CD4-positive, alpha-beta memory T cell (primary cell): ENCODE measurements at places on chromosomes 1 and 21.

GRCh38 chr1:94031154-94031553 is 89.8 kb downstream of the ABCA4 start:
- DNase-seq: no peak

DNA sequence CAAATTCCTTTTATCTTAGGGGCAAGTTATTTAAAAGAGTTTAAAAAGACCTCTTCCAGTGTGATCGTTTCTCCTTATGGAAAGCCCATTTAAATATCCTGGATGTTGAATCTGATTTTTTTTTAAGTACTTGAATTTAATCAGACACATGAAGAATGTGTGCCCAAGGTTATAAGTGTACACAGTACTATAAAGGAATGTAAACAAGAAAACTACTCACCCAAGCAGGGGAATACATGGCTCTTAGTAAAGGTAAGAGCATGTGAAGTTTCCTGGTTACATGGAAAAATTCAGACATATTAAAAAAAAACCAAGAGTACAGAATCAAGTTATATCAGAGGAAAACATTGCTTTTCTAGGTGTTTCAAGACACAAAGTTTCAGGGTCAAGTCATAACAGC is 546.9 kb downstream of the MATN1 start:
- DNase-seq: no peak

GRCh38 chr1:2386636-2387611 is 4.4 kb downstream of the MORN1 start:
- DNase-seq: no peak

DNA sequence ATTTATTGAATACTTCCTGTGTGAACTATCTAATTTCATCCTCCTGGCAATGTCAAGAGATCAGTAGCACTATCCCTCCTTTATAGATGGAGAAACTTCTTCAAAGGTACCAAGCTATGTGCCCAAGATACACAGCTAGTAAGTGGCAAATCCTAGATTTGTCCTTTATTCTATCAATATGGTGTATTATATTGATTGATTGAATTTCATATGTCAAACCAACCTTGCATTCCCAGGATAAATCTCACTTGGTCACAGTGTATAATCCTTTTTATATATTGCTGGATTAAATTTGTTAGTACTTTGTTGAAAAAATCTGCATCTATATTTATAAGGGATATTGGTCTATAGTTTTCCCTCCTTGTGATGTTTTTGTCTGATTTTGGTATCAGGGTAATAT is 48.8 kb upstream of the TMEM51 start:
- no peak for DNase-seq

DNA sequence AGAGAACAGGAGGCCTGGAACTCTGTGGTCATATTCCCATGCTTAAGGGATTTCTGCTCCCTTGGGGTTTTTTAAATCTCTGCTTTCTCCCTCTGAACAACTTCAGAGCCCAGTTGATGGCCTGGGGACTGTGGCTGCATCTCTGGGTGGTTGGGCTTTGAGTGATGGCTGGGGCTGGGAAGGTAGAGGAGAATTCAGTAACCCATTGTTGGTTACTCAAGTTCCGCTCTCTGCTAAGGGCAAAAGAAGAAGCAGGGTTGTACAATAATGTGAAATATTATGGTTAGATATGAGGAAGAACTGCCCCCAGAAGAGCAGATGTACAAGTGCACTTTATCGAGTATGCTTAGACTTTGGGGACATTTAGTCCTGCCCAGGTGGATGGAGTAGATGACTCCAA is 72.1 kb upstream of the CNTN2 start:
- DNase-seq: no peak

- DNase-seq: peak; percentile 70
Observed at GRCh38 chr1:25503551-25504426, 39.6 kb upstream of the LDLRAP1 start.

DNA sequence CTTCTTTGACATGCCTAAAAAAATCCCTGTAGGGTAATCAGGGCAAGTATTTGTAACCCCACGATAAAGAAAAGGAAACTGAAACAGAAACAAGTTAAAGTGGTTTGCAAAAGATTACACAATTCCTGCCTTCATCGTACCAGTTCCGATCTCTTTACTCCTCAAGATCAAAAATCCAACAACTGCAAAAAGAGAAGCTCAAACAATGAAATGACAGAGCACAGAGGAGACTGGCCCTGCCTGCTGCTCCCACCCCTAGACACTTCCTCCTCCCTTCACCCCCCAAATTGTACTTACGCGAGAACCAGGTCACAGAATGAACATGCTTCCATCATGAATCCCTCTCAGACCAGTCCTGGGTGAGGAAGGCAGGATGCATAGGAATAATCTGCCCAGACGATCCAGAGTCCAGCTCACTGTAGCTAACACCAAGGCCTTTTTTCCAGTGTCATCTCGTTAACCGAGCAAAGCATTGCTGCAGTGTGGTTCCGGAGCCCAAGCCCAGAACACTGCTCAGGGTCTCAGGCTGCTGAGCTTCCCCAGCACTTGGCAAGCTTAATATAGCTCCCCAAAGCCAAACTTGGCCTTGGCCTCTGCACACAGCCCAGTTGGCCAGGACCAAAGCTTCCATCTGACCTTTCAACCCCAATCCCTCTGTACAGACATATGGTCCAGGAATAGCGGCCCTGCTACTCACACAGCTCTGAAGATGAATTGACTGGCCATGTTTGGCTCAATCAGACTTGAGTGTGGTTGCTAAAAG is 20.3 kb downstream of the RXRG start:
- DNase-seq: peak; percentile 41

DNA sequence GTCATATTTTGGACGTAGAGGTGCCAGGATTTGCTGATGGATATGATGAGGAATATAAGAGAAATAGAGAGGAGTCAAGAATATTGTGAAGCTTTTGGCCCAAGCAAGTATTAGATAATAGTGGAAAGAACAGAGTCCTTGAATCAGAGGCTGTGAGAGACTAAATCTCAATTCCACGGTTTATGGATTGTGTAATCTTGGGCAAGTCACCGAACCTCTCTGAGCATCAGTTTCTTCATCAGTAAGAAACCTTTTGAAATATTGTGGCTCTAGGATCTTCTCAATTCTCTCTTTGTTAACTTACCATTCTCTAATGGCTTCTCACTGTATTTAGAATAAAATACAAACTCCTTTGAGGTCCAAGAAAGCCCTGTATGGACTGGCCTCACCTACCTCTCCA is 77.6 kb downstream of the RPS6KA1 start:
- DNase-seq: no peak

GRCh38 chr21:28513428-28513827 is 479.2 kb downstream of the LTN1 start:
- DNase-seq: no peak

DNA sequence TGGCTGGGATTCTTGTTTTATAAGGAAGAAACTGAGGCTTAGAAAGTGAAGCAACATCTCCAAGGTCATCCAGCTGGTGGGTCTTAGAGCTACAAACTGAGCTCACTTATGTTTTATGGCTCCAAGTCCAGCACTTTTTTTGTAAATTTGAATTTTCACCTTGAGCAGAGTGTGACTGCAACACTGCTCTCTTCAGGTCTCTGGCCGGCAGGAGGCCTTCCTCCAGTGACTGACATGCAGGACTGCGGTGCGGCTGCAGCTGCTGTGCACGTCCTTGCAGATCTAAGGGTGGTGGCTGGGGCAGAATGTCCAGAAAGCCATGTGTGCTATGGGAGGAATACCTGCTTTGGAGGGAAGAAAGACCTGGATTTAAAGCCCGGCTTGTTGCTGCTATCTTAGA is 284.2 kb upstream of the POU3F1 start:
- no peak for DNase-seq

DNA sequence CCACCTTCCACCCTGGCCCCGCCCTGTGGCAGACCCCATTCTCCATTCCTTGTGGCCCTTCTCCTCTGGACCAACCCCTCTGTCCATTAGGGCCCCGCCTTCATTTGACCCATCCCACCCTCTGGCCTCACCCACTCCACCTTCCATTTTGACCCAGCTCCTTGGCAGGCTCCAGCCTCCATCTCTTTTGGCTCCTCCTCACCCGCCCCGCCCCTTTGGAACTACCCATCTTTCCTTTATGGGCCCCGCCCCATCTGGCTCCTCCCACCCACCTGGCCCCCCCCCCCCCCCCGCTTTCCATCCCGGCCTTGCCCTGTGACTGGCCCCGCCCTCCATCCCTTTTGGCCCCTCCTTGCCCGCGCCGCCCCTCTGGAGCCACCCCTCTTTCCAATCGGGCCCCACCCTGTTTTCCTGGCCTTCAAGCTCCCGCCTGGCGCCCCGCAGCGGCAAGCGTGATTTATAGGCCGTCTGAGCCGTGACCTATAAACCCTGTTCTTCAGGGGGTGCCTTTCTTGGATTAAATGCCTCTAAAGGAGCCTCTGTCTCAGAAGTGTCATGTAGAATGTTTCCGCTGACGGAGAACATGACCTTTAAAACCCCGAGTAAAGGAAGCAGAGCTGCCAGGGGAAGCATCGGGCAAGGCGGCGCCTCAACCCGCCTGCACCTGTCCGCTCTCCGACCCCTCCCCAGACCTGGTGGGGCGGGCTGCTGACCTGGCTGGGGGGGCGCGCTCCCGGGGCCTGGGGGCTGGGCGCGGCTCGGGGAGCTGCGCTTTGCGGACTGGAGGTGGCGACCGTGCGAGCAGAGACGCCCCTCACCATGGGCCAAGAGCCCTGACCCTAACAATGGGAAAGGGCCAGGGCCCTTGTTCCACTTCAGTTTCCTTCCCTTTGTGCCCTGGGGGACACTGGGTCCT is 178.0 kb downstream of the CAMTA1 start:
- DNase-seq: no peak

DNA sequence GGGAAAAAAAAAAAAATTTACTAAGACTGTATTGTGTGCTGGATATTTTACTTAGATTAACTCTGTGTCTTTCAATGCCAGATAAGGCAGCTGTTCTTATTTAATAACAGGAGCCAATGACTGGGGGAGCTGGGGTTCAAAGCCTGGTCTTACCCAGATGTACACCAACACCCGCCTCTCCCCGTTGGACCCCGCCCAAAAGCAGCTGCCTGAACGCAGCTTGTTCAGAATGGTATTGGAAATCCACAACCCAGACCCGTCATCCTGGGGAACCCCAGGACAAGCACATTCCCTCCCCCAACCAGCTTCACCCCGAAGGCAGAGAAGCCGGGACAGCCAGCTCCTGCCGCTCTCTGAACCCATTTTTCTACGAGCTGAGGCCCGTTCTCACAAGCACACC is 113.6 kb upstream of the TMPRSS2 start:
- DNase-seq: no peak

GRCh38 chr1:166258017-166258416 is 91.2 kb upstream of the FAM78B start:
- no peak for DNase-seq

DNA sequence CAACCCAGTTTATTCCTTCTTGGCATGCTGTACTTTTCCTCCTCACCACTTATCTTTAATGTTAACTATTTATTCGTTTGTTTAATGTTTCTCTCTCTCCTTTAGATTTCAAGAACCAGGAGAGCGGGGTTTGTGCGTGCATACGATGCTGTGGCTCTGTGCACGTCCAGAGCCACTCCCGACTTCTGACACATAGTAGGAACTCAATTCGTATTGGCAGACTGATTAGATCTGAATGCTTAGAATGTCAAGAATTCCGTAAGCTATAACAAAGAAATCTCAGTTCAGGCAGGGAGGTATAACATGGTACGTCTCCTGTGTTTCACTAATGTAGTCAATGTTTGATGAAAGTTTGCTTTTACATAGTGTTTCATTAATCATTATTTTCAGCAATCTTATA is 7.3 kb upstream of the GRIK1 start:
- no peak for DNase-seq

- no peak for DNase-seq
Observed at GRCh38 chr1:220908757-220909156, 29.5 kb downstream of the HLX start.

DNA sequence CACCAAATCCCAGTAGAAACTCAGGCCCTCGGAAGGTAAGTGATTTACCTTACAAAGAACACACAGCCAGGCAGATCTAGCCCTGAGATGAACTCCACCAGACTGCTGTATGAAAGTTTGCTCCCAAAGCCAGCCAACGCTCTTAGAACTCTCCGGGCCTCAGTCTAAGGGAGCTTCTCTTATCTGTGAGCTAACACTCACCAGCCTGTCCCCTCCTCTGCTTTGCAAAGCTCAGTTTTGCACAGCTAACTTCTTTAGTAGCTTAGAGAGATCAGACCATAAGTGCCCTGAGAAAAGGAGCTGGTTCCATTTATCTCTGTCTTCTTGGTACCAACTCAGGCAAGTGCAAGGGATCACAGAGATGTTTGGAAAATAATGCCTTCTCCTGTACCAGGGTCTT is 195.8 kb upstream of the JUN start:
- no peak for DNase-seq

DNA sequence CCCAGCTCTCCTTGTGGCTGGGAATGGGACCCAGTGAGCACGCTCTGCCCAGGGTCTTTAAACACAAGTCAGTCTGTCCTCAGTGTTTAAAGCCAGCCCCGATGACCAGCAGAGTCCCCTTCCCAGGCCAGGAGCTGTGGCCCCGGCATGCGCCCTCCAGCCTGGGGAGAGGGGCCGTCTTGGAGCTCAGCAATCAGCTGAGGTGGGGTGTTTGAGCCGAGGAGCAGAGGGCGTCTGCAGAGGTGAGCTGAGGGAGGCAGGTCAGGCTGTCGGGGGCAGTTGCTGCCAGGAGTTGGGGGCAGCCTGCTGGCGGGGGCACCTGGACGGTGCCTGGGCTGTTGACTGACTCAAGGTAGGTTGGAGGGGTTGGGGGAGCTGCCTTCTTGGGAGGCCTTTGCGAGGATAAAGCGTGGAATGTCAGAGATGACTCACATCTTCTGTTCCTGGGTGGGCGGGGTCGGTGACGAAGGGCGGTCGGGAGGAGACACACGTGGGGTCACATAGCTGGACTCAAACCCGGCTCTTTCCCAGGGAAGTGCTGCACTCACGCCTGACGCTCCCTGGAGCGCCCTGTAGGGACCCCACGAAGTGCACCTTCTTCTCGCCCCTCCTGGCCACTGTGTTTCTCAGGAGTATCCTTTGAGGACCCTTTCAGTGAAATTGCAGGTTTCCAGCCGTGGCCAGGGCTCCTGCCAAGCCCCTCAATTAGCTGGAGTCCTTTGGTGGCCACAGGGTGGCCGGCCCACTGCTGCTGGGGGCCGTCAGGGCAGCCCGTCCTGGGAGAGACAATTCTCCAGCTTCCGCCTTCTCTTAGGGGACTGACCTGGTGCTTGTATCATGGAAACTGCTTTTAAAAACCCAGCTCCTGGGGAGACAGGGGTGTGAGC is 86.2 kb downstream of the SIK1 start:
- no peak for DNase-seq

DNA sequence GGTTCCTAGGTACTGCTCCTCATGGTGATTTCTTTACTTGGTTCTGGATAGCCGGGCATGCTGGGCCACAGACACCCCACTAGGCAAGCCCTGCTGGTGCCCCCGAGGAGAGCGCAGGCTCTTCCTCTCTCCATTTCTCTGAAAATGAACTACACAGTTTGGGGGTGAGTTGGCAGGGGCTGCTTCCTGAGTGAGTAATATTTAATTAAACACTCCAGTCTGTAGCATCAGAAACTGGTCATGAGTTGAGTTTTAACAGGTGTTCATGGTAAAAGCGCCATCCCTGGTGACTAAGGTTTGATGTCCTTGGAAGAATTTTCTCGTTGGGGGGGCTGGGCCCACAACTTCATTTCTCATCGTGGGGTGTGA is 1.7 kb downstream of the SPSB1 start:
- no peak for DNase-seq

GRCh38 chr1:14630986-14631385 is 32.5 kb downstream of the KAZN start:
- DNase-seq: no peak

GRCh38 chr1:246420300-246420699 is 86.8 kb downstream of the SMYD3 start:
- DNase-seq: no peak
